T follicular helper cell (primary cell): ENCODE measurements at places on chromosomes 2 and 18.

DNA sequence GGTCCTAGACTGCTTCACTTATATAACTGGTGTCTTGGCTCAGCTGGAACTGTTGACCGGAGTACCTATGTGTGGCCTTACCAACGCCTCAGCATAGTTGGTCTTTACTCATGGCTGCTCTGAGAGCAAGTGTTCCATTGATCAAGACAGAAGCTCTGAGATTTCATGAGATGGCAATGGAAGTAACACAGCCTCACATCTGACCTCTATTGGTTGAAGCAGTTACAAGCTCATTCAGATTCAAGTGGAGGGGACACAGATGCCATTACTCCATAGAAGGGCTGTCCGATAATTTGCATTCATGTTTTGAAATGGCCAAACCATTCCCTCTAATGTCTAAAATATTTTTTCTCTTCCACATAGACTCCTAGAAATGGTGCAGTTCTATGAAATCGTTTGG lies 46.4 kb upstream of the STK39 start:
- DNase-seq: no peak

- DNase-seq: no peak
Observed at GRCh38 chr2:138744713-138745112, 35.5 kb downstream of the NXPH2 start.

GRCh38 chr2:189658306-189659212 lies 2.7 kb upstream of the ASNSD1 start:
- no peak for DNase-seq

DNA sequence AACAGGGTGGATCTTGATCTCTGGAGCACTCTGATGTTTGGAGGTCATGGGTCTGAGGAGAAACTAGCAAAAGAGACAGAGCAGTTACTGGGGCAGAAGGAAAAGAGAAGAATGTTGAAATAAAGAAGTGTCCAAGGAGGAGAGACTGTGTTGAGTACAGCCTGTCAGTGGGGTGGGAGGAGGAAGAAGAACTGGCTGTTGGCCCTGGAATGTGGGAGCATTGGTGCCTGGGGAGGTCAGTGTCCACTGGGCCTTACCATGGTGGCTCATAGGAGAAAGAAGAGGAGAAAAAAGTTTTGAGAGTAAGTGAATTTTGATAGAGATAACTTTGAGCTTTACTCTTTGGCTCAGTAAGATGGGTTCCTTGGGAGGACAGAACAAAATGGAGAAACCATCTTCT lies 499.0 kb downstream of the TXNL1 start:
- DNase-seq: no peak

GRCh38 chr18:74197705-74198341 lies 49.5 kb downstream of the TIMM21 start:
- no peak for DNase-seq

DNA sequence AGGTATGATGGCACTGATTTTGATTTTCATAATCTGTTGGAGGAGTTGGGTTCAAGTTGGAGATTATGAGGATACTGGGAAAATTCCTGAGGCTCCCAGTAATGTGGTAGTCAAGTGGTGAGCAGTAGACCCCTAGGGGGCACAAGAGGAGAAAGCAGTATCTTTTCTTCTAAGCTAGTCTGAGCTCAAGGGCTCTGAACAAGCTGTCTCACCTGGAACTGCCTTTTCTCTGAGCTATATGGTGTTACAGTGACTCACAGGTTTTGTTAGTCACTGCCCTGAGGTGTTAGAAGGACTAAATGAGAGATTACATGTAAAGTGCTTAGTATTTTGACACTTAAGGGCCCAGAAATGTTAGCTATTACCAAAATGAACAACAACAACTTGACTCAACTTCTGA lies 42.2 kb downstream of the CD302 start:
- no peak for DNase-seq

DNA sequence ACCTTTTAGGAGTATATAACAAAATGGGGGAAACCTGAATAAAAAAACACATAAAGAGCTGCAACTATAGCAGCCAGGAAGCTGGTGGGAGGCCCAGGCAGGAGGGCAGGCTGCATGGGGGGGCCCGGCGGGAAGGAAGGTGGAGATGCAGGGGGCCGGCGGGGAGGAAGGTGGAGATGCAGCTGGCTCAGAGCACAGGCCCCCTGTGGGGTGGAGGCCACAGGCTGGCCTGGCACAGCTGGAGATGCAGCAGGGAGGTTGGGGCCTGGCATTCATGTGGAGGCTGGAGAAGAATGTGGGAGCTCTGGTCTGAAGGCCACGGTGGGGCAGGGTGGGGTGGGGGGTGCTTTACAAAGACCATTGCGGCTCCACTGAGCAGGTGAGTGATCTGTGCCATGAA lies 31.4 kb downstream of the FAM228A start:
- DNase-seq: no peak

DNA sequence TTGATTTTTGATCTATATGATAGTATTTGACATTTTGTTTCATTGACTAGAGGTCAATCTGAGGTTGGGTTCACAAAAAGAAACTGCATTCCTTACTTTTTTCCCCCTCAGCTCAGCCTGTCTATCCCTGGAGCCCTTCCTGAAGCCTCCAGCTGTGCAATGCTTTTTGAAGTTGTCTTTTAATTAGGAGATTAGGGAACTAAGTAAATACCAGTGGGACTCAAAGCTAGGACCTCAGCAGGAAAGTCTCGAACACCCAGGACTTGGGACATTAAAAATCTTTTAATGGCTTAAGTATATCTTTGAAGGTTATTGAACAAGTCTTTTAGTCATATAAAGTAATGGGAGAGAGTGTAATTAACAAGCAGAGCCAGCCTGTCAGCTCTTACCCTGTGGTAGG lies 220.2 kb downstream of the PDE11A start:
- DNase-seq: no peak

GRCh38 chr2:20222014-20222768 lies 2.7 kb downstream of the SDC1 start:
- no peak for DNase-seq
